ENCODE measurements at places on chromosomes 5 and 9.

- no peak for DNase-seq
Observed at GRCh38 chr5:96180684-96181435, 219.2 kb upstream of the ELL2 start.

- DNase-seq = no peak
Observed at GRCh38 chr5:38124321-38124720, 134.0 kb upstream of the EGFLAM start.

DNA sequence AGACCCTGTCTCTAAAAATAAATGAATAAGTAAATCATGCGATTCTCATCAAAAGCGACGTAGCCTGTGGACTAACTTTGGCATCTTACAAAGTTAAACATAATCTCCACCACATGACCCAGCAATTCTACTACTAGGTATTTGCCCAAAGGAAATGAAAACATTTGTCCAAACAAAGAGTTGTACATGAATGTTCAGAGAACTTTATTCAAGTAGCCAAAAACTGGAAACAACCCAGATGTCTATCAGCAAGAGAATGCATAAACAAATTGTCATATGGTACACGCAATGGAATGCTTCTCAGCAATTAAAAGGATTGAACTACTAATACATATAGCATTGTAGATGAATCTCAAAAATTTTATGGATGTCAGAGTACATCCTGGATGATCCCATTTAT is 82.6 kb downstream of the ADRB2 start:
- DNase-seq = no peak

- DNase-seq = no peak
Observed at GRCh38 chr5:113319256-113320053, 115.3 kb downstream of the TSSK1B start.

Data from iPS-NIHi11 (cell line).